ENCODE measurements at places on chromosomes 4 and X.

- no peak for DNase-seq
Observed at GRCh38 chr4:14272206-14272605, 644.7 kb upstream of the BOD1L1 start.

GRCh38 chr4:184500748-184501589 is 26.6 kb upstream of the IRF2 start:
- DNase-seq, result no peak

DNA sequence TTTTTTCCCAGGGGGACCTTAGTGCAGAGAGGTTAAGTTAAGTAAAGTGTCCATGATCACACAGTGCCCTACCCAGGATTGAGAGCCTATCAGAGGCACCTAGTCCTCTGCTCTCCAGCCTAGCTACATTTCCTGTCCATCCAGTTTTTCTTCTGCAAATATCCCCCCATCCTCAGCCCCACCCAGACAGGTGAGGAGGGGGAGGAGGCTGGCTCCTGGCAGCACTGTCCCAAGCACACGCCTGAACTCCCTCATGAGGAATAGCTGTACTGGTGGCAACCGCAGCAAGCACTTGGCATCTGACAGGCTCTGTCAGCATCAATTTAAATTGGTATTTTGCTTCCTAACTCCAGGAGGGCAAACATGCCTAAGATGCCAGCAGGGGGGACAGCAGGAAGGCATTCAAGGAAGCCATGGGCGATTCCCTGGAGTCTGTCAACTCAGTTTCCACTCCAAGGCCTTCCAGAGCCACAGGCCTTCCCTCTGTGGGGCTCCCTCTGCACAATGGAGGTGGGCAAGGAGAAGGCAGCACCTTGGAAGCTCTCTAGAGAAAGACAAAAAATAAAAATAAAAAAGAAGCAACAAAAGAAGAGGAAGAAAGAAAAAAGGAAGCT is 6.4 kb upstream of the FRMPD3 start:
- DNase-seq, result no peak

DNA sequence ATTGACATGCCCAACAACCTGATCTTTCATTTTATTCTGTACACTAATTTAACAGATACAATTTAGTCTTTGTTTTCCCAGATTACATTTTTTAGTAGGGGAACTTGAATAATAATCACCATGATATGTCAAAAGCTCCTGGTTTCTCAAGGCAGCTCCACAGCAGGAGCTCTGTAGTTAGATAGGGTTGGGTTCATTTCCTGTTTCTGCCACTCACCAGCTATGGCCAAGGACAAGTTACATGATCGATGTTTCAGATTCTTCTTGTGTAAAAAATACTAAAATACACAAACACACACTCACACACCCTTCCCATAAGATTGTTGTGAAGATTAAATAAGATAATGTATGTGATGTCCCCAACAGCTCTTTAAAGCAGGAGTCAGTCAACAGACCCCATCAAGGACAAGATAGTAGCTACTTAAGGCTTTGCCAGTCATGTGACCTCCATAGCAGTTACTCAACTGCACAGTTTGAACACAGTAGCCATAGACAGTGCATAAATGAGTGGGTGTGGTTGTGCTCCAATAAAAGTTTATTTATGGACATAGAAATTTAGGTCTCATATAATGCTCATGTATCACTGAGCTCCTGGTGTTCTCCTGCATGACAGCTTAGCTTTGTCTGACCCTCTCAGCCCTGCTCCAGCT is 18.4 kb downstream of the GUCY1A1 start:
- no peak for DNase-seq

DNA sequence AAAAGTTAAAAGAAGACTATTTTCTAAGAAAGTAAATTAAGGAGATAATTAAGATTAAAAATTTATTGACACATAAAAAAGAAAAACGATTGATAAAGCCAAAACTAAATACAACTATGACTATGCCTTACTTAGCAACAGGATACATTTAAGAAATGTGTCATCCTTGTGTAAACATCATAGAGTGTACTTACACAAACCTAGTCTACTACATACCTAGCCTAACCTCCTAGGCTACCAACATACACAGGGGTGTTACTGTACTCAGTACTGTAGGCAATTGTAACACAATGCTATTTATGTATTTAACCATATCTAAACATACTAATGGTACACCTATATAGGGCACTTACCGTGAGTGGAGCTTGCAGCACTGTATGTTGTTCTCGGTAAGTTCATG is 108.3 kb downstream of the ANXA10 start:
- no peak for DNase-seq

GRCh38 chr4:100317032-100317864 is 127.0 kb upstream of the DDIT4L start:
- no peak for DNase-seq

DNA sequence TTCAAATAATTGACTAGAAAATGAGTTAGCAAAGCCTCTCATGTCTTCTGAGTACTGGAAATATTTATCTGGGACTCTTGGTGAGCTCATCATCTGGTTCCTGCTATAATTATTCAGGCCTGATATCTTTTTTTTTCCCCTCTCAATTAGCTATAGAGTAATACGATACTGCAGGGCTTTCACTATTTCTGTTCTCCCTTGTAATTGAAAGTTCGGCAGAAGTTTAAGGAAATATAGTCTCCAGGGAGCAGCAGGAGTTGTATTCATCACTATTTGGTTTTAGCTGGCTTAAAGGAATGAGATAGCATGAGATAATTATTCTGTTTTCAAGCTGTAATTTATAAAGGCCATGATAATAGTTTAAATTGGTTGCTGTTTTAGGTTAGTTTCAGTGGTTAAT is 378.6 kb upstream of the EPHA5 start:
- DNase-seq, result no peak

GRCh38 chr4:126603825-126604224 is 1028.9 kb upstream of the INTU start:
- no peak for DNase-seq

GRCh38 chrX:39484159-39485068 is 613.3 kb downstream of the BCOR start:
- no peak for DNase-seq

DNA sequence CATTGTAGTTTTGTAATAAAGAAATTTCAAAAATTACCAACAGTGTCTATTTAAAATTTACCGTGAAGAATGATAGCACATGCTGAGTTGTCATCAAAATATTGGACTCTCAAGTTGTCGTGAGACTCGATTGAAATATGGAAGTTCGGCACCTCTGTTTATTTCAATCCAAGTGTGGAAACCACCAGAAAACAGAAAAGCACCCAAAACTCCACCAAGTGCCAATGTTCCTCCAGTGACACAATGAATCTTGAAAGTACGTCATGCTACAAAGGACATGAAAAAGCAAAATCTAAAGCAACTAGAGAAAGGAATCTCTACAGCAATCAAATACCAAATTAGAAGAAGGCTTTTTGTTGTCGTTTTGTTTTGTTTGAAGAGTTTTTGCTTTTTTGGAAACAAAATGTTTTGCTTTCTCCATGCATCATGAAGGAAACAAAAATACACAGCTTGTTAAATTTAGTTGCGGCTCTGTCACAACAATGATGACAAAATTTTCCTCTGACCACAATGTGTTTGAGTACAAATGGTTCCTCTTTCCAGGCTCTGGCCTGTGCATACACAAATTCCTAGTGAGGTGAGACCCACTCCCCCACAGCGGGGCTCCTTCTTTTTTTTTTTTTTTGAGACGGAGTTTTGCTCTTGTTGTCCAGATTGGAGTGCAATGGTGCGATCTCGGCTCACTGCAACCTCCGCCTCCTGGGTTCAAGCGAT is 9.6 kb upstream of the IL13RA1 start:
- DNase-seq, result peak; percentile 20

DNA sequence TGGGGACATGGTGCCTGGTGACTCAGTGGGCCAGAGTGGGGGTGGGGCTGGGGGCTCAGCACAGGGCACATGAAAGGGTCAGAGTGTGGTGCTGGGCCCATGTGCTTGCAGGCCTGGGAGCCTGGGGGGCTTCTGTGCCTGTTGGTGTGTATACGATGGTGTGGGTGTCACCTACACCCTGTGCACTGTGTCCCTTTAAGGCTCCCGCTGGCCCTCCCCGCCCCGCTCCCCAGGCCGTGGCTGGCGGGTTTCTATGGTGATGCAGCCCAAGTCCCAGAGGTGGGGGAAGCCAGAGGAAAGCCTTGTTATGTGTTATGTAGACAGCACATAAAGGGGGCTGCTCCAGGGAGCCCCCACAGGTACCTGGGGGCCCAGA is 5.5 kb downstream of the L1CAM start:
- no peak for DNase-seq

GRCh38 chr4:54085284-54085683 is 14.7 kb upstream of the GSX2 start:
- DNase-seq, result no peak

- DNase-seq, result no peak
Observed at GRCh38 chr4:1593458-1593857, 90.7 kb downstream of the FAM53A start.

GRCh38 chr4:112516471-112517066 is 589 bp upstream of the NEUROG2 start:
- DNase-seq, result no peak

All from CD4-positive, alpha-beta T cell treated with Interferon gamma for 1 hour (primary cell).